Omental fat pad (tissue), 4 donors: ENCODE measurements at places on chromosomes 16 and 17.
A peak's percentile ranks its signal among the peaks of the same experiment; 100 is the strongest.

DNA sequence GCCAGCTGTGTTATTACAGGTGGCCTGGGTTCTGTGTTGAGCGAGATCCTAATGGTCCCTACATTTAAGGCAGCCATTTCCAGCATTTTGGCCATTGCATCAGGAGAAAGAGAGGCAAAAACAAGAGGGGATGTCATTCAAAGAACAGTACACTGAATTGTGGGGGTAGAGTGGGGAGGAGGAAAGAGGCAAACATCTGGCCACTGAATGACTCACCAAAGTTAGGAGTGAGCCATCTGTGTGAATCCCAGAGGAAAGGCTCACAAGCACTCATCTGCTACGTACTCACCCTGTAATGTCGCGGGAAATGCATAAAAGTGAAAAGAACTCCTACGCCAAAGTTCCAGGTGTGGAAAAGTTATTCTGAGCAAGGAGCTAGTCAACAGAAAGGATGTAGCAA, 16.7 kb downstream of the KRABD2 start:
- DNase-seq: no peak

DNA sequence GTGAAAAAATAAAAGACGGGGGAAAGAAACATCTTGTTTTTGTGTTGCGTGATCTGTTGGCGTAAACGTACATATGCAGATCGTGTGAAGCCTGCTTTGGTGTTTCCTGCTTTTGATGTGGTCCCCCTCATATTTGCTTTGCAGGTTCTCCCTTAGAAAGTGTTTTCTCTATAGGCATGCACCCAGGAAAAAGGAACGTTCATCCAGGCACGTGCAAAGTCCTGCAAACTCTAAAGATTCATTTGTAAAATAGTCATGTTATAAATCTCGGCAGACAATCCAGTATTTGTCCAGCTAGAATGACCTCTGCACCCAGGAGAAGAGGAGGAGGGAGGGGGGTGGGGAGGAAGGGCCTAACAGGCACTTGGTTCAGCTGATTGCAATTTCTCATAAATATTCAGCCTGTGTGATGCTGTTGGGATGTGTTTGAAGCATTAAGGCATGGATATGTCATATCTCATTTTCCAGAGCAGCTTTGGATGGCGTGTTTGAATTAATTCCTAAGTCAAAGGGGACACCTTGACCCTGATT, 40.3 kb upstream of the DDX52 start:
- DNase-seq: no peak

GRCh38 chr16:354971-355461, 2.5 kb upstream of the AXIN1 start:
- no peak for DNase-seq

DNA sequence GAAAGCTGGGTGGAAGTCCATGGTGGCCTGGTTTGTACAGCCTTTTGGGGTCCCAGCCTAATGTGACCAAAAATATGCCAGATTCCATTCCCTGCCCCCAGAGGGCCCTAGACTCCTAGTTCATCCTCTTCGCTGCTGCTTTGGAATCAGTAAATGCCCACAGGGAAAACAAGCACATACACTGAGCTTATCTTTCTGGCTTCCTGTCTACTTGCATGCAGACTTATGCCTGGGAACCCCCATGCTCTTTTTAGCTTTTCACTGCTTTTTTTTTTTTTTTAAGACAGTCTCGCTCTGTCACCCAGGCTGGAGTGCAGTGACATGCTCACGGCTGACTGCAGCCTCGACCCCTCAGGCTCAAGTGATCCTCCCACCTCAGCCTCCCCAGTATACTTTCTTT, 6.2 kb upstream of the CD300LG start:
- DNase-seq: no peak

GRCh38 chr17:72141336-72141735, 20.5 kb downstream of the SOX9 start:
- no peak for DNase-seq

GRCh38 chr16:15513156-15513555, 78.8 kb downstream of the BMERB1 start:
- DNase-seq: no peak

DNA sequence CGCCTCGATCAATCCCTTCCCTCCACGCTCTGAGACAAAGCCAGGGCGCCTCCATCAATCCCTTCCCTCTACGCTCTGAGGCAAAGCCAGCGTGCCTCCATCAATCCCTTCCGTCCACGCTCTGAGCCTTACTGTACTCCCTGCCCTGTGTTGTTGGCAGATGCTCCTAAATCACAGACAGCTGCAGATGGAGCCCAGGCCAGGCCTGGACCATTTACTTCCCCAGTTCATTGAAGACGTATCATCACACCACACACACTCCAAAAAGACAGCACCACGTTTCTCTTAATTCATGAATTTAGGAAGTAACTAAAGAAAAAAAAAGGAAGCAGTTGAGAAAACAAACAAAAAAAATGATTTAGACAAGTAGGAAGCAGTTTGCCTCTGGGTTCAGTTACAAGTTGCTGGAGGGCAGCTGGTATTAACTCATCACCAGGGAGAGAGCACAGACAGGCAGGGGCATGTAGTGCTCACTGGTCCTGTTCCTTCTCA, 7.4 kb upstream of the CD300LD start:
- DNase-seq: no peak

GRCh38 chr17:40535924-40536294, 29.4 kb downstream of the CCR7 start:
- DNase-seq: no peak

DNA sequence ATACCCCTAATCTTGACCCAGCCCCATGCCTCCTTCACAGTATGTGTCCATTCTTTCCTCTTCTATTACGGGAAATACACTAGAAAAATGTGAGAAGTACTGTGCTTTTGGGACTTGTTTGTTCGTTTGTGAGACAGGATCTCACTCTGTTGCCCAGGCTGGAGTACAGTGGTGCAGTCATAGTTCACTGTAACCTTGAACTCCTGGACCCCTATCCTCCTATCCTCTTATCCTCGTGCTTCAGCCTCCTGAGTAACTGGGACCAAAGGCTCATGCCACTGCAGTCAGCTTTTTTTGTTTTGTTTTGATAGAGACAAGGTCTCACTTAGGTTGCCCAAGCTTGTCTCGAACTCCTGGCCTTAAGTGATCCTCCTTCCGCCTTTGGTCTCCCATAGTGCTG, 29.9 kb upstream of the RASL10B start:
- DNase-seq: no peak

DNA sequence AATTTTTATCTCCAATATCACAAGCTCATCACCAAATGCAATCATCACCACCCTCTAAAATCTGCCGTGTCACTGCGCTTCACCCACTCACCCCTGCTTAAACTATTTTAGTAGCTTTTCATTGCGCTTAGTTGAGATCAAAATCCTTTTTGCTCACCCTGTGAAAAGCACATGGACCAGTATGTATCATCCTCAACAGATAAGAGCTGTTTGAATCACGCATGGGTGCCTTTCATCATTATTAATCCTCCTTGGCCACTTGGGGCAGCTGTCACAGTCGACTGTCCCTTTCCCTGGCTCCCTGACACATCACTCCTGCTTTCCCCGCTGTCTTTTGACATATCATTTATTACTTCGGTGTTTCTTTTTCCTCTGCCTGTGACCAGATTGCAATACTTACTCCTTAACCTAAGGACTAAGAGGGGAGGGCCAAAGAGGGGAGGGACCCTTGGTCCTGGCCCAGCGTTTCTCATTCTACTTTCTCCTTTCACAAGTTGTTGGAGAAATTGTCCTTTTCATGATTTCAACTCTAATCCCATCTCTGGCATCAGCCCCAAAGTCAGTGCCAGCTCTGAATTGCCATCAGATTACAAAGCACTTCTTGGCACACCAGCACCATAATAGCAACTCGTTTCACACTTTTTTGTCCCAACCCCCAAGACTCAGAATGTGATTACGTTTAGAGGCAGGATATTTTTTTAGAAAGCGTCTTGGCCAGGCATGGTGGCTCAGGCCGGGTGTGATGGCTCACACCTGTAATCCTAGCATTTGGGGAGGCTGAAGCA, 8.6 kb upstream of the KDM6B start:
- DNase-seq: no peak

GRCh38 chr16:16048904-16049582, 99.6 kb downstream of the ABCC1 start:
- no peak for DNase-seq

DNA sequence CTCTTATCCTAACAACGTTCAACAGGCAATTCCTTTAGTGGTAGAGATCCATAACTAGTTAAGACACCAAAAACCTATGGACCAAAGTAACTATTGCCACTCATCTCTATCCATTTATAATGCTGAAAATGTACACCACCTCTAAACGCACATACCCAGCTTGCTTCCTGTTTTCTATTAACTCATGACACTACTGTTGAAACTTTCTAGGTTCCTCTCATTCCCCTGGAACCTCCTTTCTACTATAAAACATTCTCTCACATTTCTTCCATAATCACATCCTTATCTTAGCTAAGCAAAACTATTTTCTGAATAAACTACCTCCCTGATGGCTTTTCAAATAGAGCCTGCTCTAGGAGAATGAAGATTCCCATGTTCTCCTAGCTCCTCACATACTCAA, 42.9 kb upstream of the KSR1 start:
- DNase-seq: no peak

- no peak for DNase-seq
Observed at GRCh38 chr17:1758807-1759206, 3.1 kb upstream of the SERPINF1 start.

GRCh38 chr17:29256735-29257466, 10.2 kb downstream of the CRYBA1 start:
- no peak for DNase-seq

GRCh38 chr17:75518201-75518600, 1.9 kb downstream of the TSEN54 start:
- no peak for DNase-seq

DNA sequence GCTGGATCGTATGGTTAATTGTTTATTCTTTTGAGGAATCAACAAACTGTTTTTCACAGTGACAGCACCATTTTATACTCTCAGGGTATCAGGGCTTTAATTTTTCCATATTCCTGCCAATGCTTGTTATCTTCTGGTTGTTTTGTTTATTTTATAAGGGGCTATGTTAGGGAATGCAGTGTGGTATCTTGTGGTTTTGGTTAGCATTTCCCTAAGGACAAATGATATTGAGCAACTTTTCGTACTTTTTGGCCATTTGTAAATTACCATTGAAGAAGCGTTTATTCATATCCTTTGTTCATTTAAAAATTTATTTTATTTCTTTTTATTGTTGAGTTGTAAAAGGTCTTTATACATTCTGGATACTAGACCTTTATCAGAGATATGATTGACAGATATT, 322.0 kb upstream of the SALL1 start:
- DNase-seq: no peak

- DNase-seq: no peak
Observed at GRCh38 chr16:69709456-69710084, 16.8 kb downstream of the NQO1 start.

DNA sequence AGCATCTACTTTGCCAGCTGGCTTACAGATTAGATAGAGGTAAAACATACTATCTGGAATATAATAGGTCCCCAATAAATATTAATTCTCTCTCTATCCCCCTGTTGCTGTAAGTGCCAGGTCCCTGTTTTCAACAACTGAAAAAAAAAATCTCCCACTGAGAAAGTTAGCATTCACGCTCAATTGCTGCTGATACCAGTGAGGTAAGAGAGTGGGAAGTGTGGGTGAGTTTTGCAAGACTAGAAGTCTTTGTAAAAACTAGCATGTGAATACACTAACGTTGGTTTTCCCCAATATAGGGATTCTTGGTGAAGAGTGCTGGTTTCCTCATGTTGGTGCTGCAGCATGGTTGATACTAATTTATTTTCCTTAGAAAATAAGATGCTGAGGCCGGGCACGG, 11.7 kb upstream of the TAOK1 start:
- DNase-seq: no peak

GRCh38 chr17:9055281-9055680, 34.0 kb downstream of the NTN1 start:
- no peak for DNase-seq

GRCh38 chr17:18039535-18040260, 490 bp downstream of the GID4 start:
- DNase-seq: no peak

DNA sequence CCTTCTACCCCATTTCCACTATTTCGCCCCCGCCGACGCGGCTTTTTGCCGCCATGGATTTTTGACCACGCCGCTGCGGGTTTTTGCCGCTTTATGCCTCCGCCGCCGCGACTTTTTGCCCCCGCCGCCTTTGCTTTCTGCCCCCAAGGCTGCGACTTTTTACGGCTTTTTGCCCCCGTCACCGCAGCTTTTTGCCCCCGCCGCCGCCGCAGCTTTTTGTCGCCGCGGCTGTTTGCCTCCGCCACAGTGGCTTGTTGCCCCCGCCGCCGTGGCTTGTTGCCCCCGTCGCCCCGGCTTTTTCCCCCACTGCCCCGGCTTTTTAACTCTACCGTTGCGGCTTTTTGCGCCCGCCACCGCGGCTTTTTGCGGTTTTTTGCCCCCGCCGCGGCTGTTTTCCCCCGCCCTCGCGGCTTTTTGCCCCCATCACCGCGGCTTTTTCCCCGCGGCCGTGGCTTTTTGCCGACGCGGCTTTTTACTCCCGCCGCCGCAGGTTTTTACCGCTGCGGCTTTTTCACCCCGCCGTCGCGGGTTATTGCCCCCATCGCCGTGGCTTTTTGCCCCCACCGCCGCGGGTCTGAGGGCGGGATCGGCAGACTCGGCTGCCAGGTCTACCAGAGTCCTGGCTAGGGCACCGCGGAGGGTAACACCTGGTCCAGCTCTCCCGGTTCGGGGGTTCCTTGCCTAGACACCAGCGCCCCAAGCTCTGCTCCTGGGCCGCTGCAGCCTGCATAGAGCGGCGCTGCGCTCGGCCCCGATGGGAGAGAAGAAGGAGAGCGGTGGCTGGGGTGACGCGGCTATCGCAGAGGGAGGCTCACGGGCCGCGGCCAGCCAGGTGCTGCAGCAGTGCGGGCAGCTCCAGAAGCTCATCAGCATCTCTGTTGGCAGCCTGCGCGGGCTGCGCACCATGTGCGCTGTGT, 562.7 kb upstream of the WSB1 start:
- no peak for DNase-seq

- peak; percentile 24 for DNase-seq
Observed at GRCh38 chr17:59093702-59094231, 12.9 kb downstream of the TRIM37 start.

GRCh38 chr17:51015145-51015558, 105.5 kb downstream of the SPAG9 start:
- no peak for DNase-seq

GRCh38 chr16:78324649-78325285, 225.3 kb downstream of the WWOX start:
- no peak for DNase-seq

DNA sequence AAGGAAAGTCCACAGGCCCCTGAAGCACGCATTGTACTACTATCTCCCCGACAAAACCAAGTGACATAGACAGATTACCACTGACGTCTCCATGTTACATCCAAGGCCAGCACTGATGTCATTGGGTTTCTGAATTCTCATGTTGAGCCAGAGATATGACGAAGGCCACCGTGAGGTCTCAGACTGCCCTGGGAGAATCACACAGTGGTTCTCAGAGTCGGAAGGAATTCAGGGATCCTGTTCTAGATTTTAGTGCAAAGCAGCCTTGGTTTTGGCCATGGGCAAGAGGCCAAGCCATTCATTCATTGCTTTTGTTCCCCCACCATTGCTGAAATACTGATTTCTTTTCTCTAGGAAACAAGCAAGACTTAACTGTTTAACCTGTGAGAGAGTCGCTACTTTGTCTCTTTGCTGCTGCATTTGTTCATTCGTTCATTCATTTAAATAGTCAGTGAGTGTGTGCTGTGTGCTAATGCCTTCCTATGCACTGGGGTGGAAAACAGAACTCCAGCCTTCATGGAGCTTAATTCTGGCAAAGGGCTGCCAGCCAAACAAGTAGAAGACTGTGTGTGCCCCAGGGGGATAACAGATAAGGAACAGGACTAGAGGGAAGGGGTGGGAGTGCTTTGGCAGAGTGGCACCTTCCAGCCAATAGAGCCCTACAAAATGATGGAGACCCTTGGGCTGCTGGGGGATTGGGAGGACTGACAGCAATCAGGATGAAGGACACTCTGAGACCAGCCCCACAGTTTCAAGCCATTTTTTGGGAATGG, 222.3 kb downstream of the MSI2 start:
- DNase-seq: no peak
